ENCODE measurements at places on chromosomes 7 and 10. TPM values are rescaled to one million over a fixed set of nuclear protein-coding genes. Genes with fewer than 3 reads are reported as not detected.

DNA sequence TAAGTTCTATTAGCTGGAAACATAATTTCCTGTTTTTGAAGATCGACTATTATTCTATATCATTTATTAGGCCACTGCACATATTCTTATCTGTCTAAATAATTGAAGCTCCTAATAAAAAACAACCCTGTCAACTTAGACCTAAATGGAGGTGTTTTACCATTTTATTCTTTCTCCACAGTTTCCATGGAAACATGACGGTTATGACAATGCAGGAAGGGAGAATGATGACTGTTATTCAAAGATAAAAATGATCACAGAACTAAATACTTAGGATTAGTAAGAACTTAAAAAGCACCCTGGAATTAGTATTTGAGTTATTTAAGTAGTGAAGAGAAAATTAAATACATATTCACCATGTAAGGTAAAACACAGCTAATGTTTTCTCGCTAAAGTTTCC, 119.9 kb upstream of the DKK1 start:
- no peak for DNase-seq
- H3K4me1 ChIP-seq, result peaks cover 8% of the 10 kb centered on the region
- H3K27me3 ChIP-seq, result no peaks in the 10 kb centered on the region
- H3K36me3 ChIP-seq, result no peaks in the 10 kb centered on the region
- H3K27ac ChIP-seq, result no peak overlapping the region

- peaks cover 8% of the 10 kb centered on the region for H3K4me1 ChIP-seq
- no peak overlapping the region for H3K4me3 ChIP-seq
- no peak overlapping the region for H3K27ac ChIP-seq
- no peaks in the 10 kb centered on the region for H3K27me3 ChIP-seq
- no peak for DNase-seq
Observed at GRCh38 chr7:155731380-155731779, 80.9 kb downstream of the SHH start.

DNA sequence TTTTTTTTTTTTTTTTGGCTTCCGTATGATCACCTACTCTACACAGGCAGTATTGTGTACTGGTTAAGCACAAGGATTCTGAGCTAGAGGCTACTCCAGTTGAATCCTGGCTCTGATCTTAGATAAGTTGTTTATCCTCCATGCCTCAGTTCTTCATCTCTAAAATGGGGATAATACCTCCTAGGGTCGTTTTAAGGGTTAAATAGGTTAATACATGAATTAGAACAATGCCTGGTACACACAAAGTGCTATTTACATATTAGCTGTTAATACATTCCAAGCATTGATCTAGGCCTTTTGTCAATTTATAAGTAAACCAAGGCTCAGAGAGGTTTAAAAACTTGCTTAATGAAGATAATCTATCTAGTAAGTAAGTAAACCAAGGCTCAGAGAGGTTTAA, 59.0 kb downstream of the ST7 start:
- no peaks in the 10 kb centered on the region for H3K27me3 ChIP-seq
- H3K27ac ChIP-seq, result peak overlapping the region; percentile 17
- H3K36me3 ChIP-seq, result no peaks in the 10 kb centered on the region

DNA sequence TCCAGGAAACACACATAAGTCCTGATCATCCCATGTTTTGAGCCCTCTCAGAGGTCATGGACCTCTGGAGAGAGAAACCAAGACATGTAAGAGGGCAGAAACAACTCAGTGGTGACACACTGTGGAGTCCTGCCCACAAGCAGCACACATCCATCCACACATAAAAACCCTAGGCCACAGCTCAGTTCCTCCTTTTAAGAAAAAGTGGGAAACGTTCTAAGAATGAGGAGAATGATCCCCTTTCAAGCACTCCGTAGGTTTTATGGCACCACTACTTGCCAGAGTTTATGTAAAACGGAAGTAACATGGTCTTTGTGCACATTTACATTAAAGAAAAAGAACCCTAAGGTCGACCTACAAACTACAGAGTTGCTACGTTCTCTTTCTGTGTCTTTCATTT, 19.9 kb downstream of the ATAD1 start:
- peaks cover 3% of the 10 kb centered on the region for H3K4me1 ChIP-seq
- H3K27me3 ChIP-seq, result no peaks in the 10 kb centered on the region
- H3K4me3 ChIP-seq, result no peak overlapping the region
- peaks cover 3% of the 10 kb centered on the region for H3K36me3 ChIP-seq
- no peak for DNase-seq

GRCh38 chr7:150365673-150366398, 2.8 kb upstream of the REPIN1 start:
- peak overlapping the region; percentile 99 for H3K27ac ChIP-seq
- peaks cover 50% of the 10 kb centered on the region for H3K4me1 ChIP-seq
- no peaks in the 10 kb centered on the region for H3K27me3 ChIP-seq
- peaks cover 10% of the 10 kb centered on the region for H3K36me3 ChIP-seq
- no peak overlapping the region for H3K4me3 ChIP-seq
- no peak for DNase-seq

DNA sequence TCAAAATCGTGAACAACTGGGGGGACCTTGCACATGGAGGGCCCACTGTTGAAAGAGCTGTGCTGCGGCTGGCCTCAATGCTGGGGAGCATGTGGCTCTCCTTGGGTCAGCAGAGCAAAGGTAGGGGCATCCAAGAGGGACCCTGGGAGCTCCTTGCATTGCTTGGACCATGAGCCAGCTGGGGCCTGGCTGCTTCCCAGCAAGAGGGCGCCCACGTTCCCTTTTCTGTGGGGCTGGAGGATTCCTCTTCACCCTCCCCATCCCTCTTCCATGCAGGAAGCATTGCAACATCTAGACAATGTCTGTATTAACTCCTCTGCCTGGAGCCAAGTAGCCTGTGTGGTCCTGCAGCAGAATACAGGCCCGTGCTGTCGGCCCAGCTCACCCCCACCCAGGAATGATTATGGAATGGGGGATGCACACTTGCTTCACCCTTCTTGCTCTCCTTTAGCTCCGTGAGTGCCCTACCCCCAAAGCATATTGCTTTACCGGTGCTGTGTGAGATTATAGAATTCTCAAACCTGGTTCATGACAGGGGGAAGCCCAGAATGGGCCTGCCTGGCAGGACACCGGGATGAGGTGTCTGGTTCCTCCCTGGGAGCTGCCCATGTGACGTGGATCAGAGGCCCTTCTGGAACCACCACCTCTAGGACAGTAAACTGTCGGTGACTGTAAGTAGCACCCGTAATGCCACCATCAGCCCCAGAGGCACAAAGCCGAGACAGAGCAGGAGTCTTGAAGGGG, 61.9 kb downstream of the SYPL1 start:
- H3K36me3 ChIP-seq, result no peaks in the 10 kb centered on the region
- H3K27me3 ChIP-seq, result no peaks in the 10 kb centered on the region
- H3K4me1 ChIP-seq, result no peaks in the 10 kb centered on the region

DNA sequence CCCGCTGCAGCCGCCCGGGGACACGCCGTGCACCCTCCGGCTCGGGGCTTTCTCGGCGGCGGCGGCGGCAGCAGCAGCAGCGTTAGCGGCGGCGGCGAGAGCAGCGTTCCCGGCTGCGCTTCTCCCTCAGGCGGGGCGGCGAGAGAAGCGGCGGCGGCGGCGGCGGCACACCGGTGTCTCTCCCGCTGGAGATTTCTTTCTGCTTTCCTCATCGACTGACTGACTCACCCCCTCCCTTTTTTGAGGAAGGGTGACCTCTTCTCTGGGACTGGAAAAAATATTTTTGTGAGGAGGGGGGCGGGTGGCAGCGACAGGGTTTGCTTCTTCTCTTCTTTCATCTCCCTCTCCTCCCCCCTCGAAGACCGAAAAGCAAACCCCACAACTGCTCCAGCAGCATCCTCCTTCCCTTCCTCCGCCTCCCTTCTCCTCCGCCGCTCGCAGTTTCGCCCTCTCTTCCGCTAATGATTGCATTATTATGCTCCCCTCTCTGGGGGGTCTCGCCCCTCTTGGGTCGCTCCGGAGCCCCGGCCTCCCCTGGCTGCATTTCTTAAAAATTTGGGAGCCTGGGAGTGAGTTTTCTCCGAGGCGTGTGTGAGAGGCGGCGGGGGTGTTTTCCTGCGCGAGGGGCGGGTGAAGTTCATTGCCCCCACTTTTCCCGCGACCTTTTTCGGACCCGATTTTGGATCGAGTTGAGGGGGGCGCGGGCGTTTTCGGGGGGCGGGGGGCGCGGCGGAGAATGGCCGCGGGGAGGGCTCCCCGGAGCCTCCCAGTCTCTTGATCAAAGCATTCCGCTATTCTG, 411 bp downstream of the AUTS2 start:
- peak; percentile 62 for DNase-seq
- peak overlapping the region; percentile 87 for H3K27ac ChIP-seq
- no peaks in the 10 kb centered on the region for H3K27me3 ChIP-seq
- peak overlapping the region; percentile 91 for H3K4me3 ChIP-seq
- peaks cover 3% of the 10 kb centered on the region for H3K4me1 ChIP-seq

DNA sequence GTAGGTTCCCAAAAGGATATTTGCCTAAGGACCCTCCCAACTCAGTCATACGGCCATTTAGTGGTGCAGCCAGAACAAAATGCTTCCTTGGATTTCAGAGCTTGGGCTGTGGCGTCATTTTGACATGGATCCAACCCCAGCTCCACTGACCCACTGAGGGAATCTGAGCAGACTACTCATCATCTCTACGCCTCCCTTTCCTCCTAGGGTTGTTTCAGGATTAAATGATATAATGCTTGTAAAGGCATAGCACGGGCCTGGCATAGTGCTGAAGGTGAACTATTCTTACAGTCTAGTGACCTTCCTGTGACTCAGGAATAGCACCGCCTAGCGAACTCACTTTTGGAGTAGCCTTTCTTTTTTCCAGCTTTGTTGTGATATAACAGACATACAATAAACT, 70.3 kb upstream of the LOXL4 start:
- peak overlapping the region; percentile 83 for H3K27ac ChIP-seq
- no peaks in the 10 kb centered on the region for H3K36me3 ChIP-seq
- H3K4me3 ChIP-seq, result no peak overlapping the region
- peak; percentile 61 for DNase-seq
- H3K27me3 ChIP-seq, result no peaks in the 10 kb centered on the region

DNA sequence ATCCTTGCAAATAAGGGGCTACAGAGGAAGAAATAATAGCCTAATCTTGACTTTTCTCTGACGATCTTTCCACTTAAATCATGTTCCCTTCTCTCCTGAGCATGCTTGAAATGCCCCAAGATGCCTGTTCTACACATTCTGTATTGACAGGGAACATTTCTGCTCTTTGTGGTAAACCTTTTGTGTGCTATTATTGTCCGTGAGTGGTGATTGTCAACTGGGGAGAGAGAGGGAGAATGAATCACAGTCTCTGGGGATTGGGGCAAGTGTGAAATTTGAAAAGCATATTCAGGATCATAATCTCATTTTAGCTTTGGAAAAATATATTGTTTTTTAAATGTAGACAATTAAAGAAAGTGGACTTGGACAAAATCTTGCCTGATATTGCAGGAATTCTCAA, 20.6 kb downstream of the UBTD1 start:
- H3K4me1 ChIP-seq, result peaks cover 50% of the 10 kb centered on the region
- DNase-seq, result no peak
- H3K36me3 ChIP-seq, result no peaks in the 10 kb centered on the region
- H3K27me3 ChIP-seq, result no peaks in the 10 kb centered on the region
- no peak overlapping the region for H3K27ac ChIP-seq
- H3K4me3 ChIP-seq, result no peak overlapping the region

DNA sequence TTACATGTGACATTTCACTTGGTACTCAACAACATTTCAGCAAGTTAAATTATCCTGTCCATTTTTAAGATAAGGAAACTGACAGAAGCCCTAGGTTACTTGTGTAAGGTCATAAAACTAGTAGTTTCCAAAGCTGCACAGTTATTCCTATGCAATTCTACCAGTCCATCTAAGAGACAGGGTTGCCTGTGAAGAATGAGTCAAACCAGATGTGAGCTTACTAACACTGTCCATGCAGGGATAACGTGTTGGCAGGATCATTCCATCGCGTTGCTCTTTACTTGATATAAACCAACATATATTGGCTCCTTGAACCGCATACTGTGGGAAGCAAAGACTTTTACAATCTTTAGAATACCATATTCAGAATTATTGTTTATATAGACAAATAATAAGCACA, 280.9 kb upstream of the HGF start:
- no peak overlapping the region for H3K27ac ChIP-seq
- DNase-seq, result no peak
- peaks cover 6% of the 10 kb centered on the region for H3K36me3 ChIP-seq
- no peaks in the 10 kb centered on the region for H3K27me3 ChIP-seq
- H3K4me3 ChIP-seq, result no peak overlapping the region

DENND2A gene
- 8.7 TPM for total RNA-seq

OR2A7 gene
- total RNA-seq, result not detected

CHAT gene
- total RNA-seq, result not detected

RBM33 gene
- 41.4 TPM for total RNA-seq

AKR1C1 gene
- total RNA-seq, result 36.5 TPM

GPR141 gene
- total RNA-seq, result not detected

CYP2W1 gene
- not detected for total RNA-seq

All from psoas muscle (tissue), 8 donors.